ENCODE measurements at places on chromosomes 3 and 15.

DNA sequence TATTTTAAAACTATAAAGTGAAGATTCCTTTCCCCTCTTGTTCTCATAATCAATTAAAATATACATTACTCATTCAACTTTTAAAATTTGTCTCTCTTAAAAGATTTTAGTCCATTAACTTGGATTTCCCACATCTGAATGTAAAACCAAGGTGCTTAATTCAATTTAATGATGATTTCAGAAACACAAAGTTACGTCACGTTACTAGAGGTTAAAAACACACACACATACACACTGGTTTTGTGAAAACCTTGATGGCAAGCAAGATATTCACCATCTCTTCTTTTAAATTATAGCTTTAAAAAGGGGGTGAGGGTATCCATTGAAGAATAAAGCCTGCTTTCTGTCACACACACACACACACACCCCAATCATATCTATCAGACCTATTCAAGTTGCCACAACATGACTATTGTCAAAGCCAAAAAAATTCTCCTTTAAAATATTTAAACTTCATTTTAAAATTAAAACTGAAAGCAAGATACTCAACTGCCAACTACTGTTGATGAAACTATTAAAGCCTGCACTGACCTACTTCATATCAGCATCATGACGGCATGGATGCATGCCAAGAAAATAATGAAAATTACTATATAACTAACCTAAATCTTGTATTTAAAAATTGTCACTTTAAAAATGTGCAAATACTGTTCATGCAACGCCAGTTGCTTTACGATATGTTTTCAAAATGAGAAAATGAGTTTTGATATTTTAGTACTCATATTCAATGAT, 2.1 kb downstream of the RFX7 start:
- DNase-seq: peak; percentile 13

DNA sequence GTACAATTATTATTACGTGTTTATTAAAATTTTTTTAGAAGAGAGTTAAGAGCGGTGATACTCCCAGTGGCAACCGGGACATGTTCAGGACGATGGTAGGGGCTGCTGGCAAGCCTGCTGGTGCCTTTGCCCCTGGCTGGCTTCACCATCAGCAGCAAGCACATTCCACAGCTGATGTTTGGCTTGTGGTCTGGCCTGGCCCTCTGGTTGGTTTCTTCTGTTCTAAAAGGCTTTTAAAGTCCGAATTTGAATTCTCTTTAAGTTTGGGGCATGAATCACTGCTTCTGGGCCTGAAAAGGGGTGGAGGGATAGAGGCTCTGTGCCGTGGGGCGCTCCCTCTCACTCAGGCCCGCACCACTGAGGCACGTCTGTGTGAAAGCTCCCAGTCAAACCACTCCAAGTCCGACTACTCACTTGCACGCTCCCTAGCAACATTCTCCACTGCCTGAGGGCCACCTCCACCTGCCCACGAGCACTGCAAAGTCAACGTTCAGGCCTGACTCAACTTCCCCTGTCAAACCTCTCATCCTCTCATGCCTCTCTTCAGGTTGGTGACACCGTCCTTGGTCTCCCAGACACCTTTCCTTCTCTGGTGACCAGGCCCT, 10.1 kb downstream of the ITGA11 start:
- no peak for DNase-seq

DNA sequence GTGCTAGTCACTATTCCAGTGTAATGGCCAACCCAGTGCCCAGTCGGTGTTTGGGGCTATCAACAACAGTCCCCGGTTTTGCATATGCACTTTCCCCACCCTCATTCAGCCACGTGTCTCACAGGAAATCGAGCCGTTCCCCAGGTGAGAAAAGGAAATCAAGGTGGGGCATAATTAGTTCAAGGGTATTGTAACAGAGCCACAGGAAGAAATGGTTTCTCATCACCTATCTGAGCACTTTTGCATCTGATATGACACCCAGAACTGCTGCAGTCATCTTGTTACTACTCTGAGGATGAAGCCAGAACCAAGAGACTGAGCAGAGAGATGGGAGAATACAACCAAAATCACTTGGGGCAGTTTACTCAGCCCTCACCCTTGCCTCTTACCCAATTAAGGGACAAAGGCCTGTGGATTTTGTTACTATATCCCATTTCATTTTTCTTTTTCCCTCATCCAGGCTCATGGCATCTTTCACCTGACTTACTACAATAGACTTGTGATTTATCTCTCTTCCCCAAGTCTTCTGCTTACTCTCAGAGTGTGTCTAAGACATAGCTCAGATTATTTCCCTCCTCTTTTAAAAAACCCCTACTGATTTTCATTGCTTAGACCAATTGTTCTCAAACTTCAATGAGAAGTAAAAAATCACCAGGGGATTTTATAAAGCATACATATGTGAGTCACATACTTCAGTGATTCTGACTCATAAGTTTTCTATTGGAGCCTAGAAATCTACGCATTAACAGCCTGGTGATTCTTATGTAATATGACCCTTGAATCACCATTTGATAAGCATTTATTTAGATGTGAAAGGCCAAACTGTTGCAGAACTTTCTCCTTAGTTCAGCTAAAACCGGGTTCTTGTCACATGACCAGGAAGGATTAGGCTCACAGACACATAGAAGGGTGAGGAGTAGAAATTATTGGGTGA, 40.5 kb downstream of the TRAT1 start:
- no peak for DNase-seq

GRCh38 chr3:38711321-38711720, 61.8 kb upstream of the SCN5A start:
- no peak for DNase-seq

- DNase-seq: no peak
Observed at GRCh38 chr3:38541806-38542205, 45.7 kb downstream of the EXOG start.

GRCh38 chr15:83685916-83686332, 32.0 kb downstream of the ADAMTSL3 start:
- DNase-seq: no peak

DNA sequence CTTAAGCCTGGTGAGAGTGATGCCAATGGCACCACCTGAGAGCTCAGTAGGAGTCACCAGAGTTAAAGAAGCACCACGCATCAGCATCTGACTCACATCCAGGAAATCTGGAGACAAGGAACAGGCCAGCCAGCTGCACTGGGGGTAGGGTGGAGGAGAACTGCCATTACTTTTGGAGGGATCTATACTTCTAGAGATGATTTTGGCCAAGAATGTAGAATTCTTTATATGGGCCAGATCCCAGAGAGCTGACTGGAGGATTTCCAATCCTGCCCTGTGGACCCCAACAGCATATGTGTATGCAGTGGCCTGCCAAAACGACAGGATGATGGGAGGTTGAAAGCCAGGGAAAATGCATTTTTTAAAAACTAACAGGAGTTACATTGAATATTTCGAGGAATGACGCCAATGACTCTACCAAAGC, 29.8 kb downstream of the CCR3 start:
- DNase-seq: no peak

GRCh38 chr3:113002679-113003078, 11.9 kb downstream of the GTPBP8 start:
- DNase-seq: no peak

DNA sequence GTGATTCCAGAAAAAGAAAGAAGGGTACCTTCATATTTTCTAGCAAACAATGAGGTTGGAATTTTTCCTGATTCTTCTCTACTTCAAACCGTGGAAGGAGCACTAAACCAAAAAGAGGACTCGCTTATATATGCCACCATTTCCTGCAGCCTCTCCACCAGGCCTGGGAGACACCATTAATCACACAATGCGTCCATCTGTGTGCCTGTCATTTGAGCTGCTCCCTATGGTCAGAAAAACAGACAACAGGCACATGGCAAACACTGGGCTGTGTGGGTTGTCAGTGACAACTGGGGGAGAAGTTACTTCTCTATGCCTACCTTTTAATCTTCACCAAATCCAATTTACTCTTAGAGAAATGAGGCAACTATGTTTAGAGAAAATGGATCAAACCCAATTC, 71.9 kb downstream of the NR2F2 start:
- DNase-seq: no peak

GRCh38 chr15:96361309-96362010, 31.0 kb downstream of the NR2F2 start:
- no peak for DNase-seq

GRCh38 chr3:31039145-31039544, 144.7 kb upstream of the GADL1 start:
- no peak for DNase-seq

DNA sequence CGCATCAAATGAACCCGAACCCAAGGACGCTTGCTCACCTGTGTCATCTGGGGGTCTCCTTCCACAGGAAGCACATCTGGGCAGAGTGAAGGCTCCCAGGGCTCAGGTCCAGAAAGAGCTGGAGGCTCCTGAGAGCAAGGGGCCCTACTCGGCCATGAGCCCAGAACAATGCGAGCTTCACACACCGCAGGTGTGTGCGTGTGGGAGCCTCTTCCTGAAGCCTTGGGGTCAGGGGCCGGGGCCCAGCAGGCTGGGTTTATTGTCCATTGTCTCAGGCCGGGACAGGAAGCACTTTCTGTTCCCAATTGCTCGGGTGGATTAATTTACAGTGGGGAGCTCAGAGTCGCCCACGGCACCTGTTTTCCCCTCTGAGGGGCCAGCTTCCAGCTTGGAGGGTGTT, 74.8 kb downstream of the RPN1 start:
- no peak for DNase-seq

Measured in inflammatory macrophage treated with lipopolysaccharide for 4 hours (primary cell).